ENCODE measurements at places on chromosomes 2 and 18.

- no peak for DNase-seq
Measured at GRCh38 chr18:63681449-63682340, 20.0 kb upstream of the SERPINB3 start.

DNA sequence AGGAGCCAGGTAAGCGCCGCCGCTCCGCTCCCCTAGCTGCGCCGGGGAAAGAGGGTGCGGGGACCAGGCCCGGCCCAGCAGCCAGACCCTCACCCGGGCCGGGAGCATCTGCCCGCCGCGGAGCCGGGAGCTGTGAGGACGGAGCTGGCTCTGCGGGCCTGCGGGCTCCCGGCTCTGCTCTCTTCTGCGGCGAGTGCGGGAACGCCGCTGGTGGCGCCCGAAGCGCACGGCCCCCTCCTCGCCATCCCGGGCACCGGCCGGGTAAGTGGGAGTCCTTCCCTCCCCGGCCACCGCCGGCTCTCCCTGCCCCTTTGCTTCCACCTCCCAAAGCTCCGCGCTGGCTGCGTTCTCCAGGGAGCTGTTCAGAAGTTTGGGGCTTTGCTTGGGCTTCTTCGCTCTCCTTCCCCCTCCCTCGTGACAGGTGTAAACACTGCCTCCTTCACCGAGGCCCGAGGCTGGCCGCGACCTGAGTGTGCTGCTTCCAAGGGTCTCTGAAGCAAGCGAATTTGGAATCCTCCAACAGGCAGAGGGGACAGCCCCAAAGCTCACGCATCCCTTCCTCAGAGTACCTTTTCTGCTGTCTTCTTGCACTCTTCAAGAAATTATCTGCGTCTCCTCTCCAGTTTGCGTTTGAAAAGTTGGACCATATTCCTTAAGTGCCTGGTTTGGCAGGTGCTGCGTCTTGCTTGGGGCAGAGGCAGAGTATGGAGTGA, 632 bp downstream of the AFTPH start:
- no peak for DNase-seq

- no peak for DNase-seq
Measured at GRCh38 chr2:191935247-191935646, 88.4 kb upstream of the CAVIN2 start.

DNA sequence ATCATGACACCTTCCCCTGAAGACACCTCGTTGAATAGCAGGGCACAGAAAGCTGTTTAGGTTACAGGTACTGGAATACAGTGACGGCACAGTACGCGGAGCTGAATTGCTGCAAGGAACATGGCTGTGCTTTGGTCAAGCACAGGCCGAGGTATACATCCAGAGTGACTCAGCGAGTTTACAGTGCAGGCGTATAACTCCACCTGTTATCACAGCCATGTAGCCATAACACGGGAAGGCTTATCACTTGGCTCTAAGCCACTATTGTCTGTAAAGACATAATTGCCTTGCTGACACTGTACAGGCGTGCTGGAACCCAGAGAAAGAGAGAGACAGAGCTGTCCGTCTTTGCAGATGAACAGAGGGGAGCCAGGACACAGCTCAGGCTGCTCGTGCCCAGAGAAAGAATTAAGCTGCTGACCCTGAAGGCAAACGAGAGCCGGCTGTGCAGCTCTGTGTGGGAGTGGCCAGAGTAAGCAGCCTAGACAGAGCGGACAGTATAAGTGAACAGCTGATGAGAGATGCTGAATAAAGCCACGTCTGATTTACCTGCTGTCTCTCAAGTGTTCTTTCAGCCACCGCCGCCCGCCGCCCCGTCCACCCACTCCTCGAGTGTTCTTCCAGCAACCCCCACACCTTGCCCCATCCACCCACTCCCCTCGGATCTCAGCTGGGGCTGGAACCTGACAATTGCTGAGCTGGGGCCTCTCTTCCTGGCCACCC, 87.3 kb upstream of the PPP1CB start:
- DNase-seq, result no peak

- no peak for DNase-seq
Measured at GRCh38 chr2:135694711-135695110, 46.9 kb upstream of the UBXN4 start.

- DNase-seq, result no peak
Measured at GRCh38 chr18:54607213-54608027, 16.4 kb downstream of the DYNAP start.

DNA sequence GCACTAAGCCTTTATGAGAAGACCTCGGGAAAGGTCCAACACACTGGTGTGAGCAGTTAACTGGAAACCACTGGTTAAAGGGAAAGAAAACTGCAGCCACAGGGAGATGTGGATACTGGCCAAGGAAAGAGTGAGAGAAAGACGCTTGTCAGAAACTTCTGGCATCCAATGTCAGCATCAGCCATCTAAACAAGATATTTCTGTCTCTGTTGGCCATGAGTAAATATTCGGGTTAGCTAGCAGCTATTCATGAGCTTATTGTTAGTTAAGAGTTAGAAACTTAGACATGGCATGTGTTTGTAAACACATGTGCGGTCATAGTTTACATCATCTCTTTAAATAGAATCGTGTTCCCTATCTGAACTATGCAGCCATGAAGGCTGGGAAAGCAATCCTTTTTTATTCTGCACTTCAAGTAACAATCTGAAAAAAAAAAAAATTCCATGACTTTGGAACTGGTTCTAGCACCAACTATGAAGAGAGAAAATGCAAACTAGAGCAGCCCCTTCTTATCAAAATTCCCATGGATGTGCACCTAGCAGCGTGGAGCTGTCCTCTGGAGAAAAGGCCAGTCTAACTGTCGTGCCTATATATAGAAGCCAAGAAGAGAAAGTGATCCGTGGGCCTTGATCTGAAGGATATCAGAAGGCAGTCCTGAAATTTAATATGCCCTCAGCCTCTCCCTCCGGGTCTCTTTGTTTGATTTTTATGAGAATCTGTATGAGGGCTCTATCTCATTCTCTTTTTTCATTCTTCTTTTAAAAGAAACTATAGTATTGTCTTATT, 84.0 kb upstream of the RFX8 start:
- DNase-seq, result no peak

GRCh38 chr2:164960159-164960558, 4.8 kb upstream of the SLC38A11 start:
- no peak for DNase-seq

GRCh38 chr2:29398384-29399237, 283.4 kb downstream of the CLIP4 start:
- DNase-seq, result no peak

DNA sequence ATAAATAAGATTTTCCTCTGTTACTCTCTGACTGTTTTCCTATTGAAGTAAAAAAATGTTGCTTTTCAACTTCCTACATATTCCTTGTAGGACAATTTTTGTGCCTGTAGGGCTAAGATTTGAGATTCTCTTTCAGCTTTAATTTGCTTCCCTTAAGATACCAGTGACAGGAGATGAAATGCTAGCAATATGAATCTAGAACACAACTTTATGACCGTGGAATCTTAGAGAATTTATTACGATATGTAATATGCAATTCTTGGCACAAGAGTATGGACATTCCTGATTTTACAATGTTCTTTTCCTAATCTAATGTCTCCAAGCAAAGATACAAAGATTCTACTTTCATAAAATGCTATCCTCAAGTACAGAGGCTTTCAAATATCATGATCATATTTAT, 180.9 kb downstream of the KCNE4 start:
- no peak for DNase-seq

GRCh38 chr2:224716201-224716600, at the start of gene CCDC195:
Gene CCDC195 (minus strand): TSS chr2:224716365. CDS start chr2:224716365, 0 bp downstream.
- DNase-seq, result no peak

- DNase-seq, result no peak
Measured at GRCh38 chr2:10329880-10330699, 27.4 kb downstream of the HPCAL1 start.

DNA sequence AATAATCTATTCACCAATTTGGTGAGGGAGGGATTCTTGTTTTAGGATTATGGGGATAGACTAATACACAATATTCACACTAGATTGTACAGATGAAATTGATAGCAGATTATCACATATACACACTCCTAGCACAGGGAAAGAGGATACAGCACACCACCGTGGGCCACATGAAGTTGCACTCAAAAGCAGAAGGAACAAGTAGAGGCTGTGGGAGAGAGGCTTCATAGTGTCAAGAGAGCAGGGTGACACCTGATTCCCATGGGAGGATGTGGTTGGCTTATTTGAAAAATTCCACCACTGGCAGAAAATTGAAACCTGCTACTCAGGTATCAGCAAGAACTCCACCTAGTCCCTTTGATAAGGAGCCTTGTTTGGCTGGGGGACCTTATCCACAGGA, 395.6 kb downstream of the SPAG16 start:
- DNase-seq, result no peak

DNA sequence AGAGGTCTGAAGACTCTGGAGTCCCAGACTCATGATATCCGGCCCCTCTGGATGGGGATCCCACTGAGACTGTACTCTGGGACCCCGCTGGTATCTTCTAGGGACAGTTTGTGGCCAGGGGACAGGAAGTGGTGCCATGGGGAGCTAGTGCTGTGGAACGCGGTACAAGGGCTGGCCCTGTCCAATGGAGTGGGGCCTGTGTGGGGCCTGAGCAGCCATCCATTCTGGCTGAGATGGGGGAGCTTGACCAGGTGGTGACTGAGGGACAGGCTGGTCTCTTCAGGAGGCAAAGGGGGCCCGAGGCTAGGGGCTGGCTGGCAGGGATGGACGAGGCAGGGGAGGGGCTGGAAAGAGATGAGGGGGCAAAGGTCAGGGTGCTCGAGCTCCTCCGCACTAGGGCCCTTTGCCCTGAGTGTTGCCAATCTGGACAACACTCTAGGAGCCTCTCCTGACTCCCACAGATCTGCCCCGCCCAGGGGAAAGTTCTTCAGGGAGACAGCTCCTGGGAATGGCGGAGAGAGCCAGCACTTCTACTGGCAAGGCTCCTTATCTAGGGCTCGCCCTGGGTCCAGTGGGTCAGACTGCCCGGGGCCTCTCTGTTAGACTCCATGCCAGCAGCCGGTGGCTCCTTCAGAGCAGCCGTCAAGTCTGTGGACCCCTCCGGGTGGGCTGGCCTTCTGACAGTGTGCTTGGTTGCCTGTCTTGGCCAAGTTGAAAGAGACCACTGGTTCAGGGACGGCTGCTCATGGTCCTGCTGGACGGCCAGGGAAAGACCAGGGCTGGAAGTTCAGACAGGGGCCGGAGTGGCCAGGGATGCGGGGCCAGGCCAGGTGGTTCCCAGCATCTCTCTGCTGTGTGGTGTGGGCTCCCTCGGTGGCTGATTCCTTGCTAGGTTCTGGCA, 12.3 kb downstream of the MALL start:
- no peak for DNase-seq

- DNase-seq, result no peak
Measured at GRCh38 chr2:11377928-11378545, 33.6 kb upstream of the ROCK2 start.

- no peak for DNase-seq
Measured at GRCh38 chr2:239715606-239716005, 309.5 kb downstream of the NDUFA10 start.

DNA sequence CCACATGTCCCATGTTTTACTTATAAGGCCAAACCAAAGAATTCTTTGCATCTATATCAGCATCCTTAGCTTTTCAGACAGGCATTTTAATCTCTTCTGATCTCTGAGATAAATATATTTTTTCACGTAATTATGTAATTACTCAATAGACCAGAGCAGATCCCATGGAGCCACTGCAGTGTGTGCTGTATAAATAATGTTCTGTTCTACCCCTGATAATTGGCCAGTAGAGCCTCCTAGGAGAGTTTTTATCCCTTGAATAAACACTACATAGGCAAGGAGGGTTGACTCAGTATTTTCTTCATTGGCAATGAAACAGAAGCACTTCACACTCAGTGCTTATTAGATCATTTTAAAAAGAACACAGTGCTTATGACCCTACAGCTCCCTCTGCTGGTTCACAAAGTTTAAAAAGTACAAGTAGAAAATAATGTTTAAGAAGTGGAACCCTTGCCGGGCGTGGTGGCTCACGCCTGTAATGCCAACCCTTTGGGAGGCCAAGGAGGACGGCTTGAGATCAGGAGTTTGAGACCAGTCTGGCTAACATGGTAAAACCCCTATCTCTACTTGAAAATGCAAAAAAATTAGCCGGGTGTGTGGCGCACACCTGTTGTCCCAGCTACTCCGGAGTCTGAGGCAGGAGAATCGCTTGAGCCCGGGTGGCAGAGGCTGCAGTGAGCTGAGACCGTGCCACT, 91.9 kb downstream of the PPP1R1C start:
- peak; percentile 34 for DNase-seq

GRCh38 chr2:160609346-160609745, 115.7 kb upstream of the RBMS1 start:
- DNase-seq, result peak; percentile 36

DNA sequence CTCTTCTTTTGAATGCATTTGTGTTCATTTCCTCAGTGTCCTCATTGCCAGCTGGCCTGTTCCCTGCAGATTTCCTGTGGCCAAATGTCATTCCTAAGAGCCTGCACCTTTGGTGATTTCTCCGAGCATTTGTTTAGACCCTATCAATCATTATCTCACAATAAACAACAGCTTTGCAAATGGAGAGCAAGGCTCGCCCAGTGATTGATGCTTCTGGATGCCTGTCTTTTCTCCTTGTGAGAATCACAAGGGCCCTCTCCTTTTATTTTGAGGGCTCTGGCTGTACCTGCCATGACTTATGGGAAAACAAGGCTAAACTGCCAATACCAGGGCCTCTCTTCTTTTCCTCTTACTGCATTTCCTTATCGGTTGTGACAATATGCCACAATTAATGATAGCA, 1454.4 kb upstream of the CELF4 start:
- no peak for DNase-seq

DNA sequence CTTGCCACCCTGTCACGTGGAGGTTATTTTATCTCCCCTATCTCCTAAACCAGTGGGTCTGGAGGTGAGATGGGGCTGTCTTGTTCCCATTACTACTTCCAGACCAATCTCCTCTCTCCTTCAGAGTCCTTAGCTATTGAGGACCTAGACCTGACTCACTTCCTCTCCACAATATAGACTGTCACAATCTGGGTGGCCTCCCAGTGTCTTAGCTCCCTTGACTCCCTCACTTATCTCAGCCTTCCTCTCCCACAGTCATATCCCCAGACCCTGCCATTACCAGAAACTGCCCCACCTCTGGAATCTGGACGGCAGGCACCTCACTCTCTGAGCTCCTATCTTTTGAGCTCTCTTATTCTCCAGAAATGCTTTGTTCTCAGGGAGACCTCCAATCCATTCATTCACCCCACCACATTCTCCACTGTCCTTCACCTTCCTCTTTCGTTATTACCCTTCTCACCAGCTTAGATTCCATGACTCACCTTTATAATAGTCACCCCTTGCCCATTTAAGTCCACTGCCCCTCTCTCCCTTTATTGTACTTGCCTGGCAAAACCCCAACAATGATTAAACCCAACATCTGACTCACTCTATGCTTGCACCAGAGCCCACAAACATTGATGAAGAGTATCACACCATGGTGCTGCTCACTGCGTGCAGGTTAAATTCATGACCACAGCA, 23.3 kb upstream of the SIX3 start:
- no peak for DNase-seq

GRCh38 chr18:59005262-59005661, 134.4 kb upstream of the SEC11C start:
- no peak for DNase-seq

GRCh38 chr2:652881-653480, 24.2 kb downstream of the TMEM18 start:
- DNase-seq, result no peak

Data from CD14-positive monocyte (primary cell).